ENCODE measurements at places on chromosomes 12 and 14.

GRCh38 chr12:124694250-124694649, 126.8 kb upstream of the NCOR2 start:
- DNase-seq = no peak

- no peak for DNase-seq
Measured at GRCh38 chr14:95352481-95352880, 32.8 kb upstream of the CLMN start.

DNA sequence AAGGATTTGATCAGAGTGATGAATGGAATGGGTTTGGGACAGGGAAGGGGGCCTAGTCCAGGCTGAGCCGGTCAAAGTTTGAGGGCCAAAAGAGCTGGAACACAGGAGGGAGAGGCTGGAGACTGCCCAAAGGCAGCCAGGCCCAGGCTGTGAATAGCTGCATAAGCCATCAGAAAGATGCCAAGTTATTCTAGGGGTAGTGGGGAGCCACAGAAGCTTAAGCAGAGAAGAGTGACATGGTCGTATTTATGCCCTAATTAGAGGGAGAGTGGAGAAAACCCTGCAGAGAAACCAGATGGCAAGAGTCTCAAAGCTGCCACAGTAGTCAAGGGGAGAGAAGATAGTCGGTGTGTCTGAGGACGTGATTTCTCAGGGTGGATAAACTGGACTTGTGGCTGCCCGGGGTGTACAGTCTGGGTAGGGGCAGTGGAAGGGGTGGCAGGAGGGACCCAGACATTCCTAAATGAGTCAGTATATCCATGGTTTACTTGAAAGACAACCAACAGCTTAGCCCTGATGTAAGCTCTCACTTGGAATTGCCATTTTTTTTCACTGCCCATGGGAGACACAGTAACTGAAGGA, 99.2 kb downstream of the PRICKLE1 start:
- no peak for DNase-seq

GRCh38 chr12:70840656-70841350, 79.7 kb downstream of the PTPRR start:
- DNase-seq = no peak

- DNase-seq = no peak
Measured at GRCh38 chr14:37081218-37081617, 91.2 kb downstream of the SLC25A21 start.

- DNase-seq = no peak
Measured at GRCh38 chr14:63867933-63868921, 15.4 kb downstream of the SYNE2 start.

DNA sequence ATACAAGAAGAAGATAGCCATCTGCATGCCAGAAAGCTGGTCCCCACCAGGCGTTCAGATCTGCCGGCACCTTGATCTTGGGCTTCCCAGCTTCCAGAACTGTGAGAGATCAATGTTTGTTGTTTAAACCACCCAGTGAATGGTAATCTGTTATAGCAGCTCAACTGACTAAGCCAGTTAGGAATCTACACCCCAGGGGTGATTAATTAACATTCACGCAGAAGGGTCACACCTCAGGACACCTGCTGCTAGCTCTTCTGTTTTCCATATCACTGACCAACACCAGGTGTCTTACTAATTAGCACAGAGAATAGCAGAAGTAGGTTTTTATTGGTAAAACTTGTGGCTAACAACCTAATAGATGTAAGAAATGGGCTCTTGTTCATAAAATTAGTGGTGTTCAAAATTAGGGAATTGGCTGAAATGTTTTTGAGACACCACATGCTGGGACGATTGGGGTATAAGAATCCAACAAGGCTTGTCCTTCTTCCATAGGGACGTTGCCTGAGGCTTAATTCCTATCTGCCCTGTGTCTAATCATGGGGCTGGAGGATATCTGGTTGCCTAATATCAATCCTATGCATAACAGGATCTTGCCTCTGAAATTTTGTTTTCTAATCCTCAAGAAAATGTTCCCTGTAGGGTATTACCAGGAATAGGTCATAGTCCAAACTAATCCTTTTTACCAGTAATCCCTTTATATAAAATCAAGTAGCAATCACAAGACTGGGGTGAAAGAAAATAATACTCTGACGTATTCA, 42.0 kb upstream of the CHST11 start:
- no peak for DNase-seq

DNA sequence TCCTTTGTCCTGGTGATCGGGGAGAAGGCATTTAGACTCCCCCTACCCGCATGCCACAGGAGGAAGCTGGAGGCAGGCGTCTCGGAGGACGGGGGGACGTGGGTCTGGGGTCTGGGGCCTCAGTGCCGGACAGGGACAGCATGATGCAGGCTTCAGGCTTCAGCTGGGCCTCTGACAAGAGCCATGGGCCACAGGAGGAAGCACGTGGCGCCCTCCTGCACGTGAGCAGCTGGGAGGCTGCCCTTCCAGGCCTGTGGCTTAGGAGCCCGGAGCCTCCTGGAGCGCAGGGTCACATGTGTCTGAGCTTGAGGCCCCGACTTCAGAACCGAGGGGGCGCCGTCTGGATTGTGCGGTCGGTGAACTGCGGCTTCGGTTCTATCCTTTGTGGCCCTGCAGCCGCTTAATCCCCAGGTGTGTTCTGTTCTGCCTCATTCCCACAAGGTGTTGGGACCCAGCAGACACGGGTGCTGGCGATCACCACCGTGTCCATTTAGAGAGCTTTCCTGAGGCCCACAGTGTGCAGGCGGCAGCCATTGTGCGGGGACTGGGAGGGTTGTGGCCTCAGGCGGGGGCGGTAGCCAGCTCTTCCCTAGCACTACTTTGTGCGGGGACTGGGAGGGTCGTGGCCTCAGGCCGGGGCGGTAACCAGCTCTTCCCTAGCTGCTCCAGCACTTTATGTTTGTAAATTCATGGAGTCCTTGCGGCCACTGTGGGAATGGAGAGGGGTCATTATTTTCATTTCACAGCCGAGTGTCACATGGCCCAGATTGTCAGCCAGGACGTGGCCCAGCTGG, 150.2 kb downstream of the ADGRD1 start:
- DNase-seq = no peak

DNA sequence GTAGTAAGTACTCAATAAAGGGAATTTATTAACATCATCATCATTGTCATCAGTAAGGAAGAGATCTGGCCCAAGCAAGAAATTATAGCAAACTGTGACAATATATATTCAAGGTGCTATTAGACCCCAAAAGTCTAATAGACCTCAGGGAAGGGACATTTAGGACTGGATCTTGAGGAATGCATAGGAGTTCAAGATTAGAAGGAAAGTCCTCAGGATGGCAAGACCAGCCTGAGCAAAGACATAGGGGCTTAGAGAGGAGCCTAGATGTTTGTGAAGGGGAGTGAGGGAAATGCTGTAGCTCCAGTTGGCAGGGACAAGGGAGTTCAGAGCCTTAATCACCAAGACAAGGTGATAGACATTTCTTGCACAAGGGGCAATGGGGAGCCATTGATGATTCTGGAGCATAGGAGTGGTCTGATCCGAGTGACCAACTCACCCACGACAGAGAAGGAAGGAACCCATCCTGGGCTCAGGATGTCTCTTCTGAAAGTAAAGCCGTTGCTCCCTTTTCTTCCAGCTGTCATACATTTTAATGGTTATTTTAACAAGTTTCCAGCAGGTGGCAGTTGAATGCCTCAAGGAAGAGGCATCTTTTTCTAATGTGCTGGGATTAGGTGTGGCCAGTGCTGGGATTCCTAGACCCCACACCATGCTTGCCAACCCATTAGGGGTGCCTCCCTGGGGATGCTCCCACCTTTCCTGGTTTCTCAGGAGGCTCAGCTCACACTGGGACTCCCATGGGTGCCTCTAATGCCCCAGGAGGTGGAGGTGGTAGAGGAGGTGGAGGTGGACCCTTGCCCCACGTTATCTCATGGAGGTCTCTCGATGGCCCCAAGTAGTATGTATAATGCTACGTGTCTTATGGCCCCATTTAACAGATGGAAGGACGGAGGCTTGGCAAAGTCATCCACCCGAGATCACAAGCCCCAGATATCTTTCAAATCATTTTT, 37.8 kb downstream of the PHETA1 start:
- DNase-seq = no peak

GRCh38 chr14:31560759-31561154, 447 bp upstream of the NUBPL start:
- no peak for DNase-seq

DNA sequence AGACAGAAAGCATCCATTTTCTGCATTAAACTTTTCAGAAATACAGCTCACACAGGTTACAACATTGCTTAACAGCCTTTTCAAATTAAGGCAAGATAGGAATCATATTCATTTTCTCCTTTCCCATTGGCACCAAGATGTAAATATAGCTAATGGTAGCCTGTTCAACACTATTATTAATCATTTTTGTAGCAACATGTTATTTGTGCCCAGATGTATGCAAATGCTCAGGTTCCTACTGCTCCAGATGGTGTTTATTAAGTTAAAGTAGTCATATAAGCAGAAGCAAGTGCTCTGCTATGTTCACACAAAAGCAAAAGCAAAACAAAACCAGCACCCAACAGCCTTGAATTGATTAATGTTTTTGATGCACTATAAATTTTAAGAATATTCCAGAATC, 1110.6 kb downstream of the SLC6A15 start:
- no peak for DNase-seq

- DNase-seq = no peak
Measured at GRCh38 chr12:124765581-124766489, 97.8 kb downstream of the SCARB1 start.

- DNase-seq = no peak
Measured at GRCh38 chr14:78638926-78639325, 468.8 kb downstream of the NRXN3 start.

DNA sequence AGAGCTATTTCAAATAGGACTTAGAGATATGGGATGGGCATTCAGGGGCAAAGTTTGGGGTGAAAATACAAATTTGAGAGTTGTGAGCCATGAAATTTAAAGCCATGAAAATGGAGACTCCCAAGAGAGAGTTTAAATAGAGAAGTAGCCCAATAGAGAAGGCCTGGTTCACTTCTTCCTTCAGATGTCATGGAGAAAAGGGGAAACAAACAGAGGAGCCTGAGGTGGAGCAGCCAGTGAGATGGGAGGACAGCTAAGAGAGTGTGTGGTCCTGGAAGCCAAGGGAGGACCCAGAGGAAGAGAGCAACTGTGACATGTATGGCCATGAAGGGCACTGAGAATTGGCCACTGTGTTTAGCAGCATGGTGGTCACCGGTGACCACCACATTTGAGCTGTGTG, 12.3 kb upstream of the DYNLL1 start:
- no peak for DNase-seq

DNA sequence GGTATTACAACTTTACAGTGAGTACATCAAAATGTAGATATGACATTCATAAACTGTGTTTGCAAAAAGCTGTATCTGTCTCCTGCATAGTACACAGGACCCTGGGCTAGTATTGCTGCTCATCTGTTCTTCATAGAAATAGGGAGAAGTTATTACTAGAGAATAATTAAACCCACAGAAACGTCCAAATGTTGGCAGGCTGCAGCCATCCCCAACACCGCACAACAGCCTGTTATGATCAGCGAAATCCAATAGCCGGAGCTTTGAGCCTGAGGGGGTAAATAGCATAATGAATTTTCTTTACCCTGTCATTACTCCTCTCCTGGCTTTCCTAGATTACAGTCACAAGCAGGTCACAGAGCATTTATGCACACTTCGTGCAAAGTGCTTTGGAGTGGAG, 178.0 kb downstream of the DACT1 start:
- no peak for DNase-seq

- no peak for DNase-seq
Measured at GRCh38 chr14:45786266-45786665, 533.3 kb upstream of the MIS18BP1 start.

DNA sequence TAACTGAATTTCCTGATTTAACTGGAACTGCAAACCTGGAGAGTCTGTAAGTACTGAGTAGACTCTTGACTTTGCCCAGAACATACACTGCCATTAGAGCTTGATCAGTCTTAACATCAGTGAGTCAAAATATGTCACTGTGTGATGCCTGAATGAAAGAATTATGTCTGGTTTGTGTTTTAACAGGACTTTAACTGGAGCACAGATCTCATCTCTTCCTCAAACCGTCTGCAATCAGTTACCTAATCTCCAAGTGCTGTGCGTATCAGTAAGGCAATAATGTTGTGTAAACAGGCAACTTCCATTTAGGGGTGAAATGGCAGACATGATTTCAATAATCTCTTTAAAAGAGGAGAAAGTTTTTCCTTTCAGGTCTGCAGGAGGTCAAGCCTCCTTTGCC, 97.0 kb downstream of the ZFC3H1 start:
- DNase-seq = no peak
